ENCODE measurements at places on chromosomes 3 and 15.

GRCh38 chr3:13149330-13150108 is 76.3 kb upstream of the IQSEC1 start:
- DNase-seq: no peak

GRCh38 chr3:50890688-50891344 is 216.1 kb downstream of the DOCK3 start:
- no peak for DNase-seq

DNA sequence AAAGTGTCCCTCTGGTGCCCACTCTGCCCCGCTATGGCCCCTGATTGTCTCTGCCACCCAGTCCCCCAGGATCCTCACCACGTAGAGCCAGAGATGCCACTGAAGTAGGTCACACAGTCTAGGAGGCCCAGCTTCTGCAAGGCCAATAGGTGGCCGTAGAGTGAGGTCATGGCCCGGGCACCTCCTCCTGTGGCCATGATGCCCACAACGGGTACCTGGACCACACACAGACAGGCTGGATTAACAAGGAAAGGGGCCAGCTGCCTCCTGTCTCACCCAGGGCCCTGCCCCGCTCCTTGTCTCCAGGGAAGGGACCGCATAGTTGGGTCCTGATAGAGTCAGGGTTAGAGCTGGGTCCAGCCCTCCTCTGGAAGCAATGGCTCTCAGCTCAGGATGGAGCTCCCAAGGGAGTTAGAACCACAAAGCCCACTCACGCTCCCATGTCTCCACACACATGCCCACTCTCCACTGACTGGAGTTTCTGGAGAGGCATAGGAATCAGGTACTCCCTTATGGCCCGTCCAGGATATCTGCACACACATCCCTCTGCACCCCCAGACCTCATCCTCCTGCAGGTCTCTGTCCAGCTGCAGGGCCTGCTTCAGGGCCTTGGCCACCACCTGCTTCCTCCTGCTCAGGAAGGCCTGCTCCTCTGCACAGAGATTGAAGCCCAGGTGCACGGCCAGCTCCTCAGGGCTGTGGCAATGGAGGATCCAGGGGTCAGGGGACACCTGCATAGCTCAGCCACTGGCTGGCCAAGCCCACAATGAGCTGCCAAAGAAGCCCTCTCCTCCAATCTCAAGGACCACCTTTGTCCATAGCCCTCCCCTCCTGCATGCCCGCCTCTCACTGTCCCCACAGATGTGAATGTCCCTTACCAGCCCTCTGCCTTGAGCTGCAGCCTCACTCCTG is 13.2 kb downstream of the PLA2G4D start:
- DNase-seq: no peak

DNA sequence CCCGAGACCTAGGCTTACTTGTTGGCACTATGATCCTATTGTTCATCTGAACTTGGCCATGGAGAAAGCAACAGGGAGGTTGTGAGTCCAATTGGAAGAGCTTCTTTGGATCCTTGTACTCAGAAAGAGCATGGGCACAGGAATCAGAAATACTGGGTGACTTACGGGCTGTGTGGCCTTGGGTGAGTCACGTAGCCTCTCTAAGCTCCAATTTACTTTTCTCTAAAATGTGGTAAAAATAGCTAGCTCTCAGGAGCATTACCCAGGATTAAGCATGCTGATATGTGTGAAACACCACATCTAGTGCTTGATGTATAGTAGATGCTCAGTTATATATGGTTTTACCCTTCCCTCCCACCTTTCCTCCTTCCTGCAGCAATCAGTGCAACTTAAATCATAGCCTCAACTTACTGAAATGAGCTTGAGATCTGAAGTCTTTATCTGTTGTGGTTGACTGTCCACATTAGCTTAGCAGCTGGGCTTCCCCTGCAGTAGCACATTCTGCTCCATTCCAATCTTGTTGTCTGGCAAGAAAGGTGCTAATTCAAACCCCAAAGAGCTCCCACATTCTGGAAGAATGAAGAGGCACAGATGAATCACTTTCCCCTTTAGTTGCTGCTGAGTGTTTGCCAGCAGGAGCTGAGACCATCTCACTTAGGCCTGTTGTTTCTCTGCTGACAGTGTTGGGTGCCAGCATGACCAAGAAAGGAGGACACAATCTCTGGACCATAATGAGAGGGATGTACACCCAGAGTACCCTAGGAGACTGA is 299.1 kb upstream of the TRIM42 start:
- DNase-seq: no peak

DNA sequence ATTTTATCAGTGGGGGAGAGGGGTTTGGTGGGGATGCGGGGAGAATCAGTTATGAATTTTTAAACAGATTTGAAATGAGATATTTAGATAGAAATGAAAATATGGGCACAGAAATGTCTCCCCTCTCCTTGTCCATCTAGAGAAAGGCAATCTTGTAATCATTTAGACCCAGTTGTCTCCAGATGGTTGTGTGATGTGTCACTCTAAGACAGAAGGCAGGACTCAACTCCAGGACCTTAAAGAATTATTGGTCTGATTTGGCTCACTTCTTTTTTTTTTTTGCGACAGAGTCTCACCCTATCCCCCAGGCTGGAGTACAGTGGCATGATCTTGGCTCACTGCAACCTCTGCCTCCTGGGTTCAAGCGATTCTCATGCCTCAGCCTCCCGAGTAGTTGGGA is 77.2 kb downstream of the EOMES start:
- DNase-seq: no peak
